ENCODE measurements at places on chromosomes 5 and 9.
A peak's percentile ranks its signal among the peaks of the same experiment; 100 is the strongest.

DNA sequence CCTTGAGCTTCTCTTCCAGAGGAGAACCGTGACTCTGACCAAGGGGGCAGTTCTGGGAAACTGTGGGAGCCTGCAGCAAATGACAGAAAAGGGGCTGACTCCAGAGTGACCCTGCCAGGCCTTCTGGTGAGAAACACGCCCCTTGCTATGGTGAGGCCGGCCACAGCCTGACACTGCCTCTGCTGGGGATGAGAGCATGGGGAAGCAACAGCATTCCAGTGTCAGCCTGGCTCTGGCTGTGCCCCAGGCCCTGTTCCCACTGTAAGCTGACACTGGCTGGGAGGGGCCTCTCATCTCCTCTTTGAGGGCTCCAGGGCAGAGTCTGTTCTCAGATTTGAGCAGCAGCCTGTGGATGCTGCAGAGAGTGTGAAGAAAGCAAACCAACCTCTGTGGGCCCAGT, 180.0 kb upstream of the IL12B start:
- no peak for DNase-seq

- no peak for DNase-seq
Measured at GRCh38 chr5:127754259-127754658, 51.1 kb downstream of the CCDC192 start.

DNA sequence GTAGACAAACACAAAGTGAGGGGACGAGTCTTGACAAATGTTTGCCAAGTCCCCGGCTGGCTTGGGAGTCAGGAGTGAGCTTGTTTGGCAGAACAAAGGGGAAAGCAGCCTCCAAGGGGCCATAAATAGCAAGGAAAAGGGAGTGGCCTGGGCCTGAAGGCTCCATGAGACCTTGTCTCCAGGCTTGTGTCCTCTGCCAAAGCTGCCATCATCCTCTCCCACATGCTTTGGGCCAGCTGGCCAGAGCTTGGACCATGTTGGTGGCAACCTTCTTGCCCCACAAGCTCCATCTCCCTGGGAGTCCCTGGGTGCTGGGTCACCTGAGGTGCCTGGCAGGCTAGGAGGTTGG, 13.3 kb upstream of the PITX1 start:
- no peak for DNase-seq

DNA sequence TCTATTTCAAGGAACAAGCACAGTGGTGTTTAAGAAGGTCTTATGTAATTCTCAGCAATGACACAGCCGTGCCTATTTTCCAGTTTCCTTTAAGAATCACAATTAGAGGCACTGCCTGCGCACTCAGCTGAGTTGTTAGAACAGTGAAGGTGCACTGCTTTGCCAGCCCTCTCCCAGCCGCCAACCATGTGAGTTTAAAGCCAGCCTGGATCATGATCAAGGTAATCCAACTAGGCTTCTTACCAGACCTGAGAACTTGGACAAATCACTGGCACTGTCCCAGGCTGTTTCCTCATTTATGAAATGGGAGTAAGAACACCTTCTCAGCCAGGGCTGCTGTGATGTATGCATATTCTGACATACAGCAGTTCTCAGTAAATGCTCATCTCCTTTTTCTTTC, 99.6 kb downstream of the ASTN2 start:
- no peak for DNase-seq

- no peak for DNase-seq
Measured at GRCh38 chr9:38112456-38112855, 43.4 kb upstream of the SHB start.

DNA sequence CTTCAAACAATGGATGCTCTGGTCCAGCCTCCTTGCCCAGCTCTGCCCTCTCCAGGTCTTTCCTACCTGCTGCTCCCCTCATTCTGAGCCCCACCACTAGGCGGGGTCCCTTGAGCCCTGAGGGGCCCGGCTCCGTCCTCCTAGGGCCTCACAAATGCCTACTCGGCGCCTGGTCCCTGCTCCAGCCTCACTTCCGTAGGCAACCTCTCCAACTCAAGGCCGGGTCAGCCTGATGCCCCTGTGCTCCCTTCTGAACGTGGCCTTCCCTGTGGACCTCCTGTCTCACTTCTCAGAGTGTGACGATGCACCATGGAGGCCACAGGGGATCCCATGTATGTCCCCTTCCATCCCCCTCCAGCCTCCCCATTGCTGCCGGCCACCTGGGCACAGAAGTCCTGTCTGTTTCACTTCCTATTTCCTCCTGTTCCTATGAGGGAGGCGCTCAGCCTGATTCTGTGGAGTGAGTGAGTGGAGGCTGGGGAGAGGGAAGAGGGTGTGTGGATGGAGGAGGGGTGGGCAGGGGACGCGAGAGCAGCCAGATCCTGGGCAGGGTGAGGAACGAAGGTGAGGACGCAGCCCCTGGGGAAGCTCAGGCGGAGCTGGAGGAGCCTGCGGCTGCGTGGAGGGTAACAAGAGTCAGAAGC, 127.2 kb upstream of the FAM120A start:
- no peak for DNase-seq

- no peak for DNase-seq
Measured at GRCh38 chr5:77638763-77639671, 504 bp upstream of the OTP start.

GRCh38 chr9:16458696-16459420, 411.6 kb downstream of the BNC2 start:
- DNase-seq, result no peak

DNA sequence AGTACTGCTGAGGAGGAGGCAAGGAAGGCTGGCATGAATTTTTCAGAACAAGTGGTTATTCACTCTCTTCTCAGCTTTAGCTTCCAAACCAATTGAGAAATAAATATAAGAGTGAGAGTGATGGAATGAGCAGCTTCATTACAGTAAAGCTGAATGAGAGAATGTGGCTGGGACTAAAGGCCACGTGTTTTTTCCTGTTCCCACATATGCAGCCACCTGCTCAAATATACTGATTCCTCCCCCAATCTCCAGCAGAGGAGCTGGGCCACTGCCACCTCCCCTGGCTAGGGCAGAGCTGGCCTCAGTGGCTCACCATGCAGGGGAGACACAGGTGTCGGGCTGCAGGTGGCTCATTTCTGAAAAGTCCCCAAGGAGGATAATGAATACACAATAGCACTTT, 1505.3 kb upstream of the WWC1 start:
- no peak for DNase-seq

DNA sequence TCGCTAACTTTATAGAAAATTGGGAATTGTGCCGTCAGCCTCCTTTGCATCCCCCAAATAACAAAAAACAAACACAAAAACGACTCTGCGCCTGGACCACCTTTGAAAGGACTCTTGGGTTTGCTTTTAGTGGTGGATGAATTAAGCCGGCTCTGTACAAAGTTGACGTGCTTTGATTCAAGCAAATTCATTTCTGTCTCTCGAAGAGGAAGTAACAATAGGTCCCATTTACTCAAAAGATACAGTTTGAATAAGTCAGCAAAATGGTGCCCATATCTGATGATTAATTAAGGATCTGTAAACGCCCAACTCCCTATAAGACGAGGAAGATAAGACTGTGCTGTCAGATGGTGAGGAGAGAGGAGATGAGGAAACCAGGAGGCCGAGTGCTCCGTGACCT, 67.8 kb downstream of the AK8 start:
- DNase-seq, result no peak

- peak; percentile 79 for DNase-seq
Measured at GRCh38 chr5:124599028-124599973, 147.1 kb downstream of the ZNF608 start.

DNA sequence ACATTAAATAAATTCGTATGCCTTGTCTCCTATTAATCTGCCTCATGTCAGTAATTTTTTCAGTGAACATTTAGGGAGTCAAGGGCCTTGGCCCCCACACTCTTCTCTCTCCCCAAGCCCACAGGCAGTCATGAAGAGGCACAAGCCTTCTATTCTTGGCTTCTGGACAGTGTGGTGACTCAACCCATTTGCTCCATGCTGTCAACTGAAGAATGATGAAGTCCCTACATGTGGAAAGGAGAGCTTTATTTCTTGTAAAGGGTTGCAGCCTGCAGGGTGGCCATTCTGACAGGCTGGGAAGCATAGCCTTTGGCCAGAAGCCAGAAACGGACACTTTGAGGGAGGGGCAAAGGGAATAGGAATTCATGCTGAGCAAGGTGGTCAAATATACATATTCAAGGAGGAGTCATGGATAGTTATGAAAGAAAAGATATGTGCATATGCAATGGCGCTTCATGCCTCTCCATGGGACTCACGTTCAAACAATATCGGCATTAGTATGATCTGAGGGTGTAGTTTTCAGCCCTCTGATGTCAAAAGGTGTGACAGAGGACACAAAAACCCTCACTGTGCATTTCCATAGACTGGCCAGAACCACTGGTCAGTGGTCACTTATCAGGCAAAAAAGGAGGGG, 31.3 kb downstream of the ANKRA2 start:
- no peak for DNase-seq

DNA sequence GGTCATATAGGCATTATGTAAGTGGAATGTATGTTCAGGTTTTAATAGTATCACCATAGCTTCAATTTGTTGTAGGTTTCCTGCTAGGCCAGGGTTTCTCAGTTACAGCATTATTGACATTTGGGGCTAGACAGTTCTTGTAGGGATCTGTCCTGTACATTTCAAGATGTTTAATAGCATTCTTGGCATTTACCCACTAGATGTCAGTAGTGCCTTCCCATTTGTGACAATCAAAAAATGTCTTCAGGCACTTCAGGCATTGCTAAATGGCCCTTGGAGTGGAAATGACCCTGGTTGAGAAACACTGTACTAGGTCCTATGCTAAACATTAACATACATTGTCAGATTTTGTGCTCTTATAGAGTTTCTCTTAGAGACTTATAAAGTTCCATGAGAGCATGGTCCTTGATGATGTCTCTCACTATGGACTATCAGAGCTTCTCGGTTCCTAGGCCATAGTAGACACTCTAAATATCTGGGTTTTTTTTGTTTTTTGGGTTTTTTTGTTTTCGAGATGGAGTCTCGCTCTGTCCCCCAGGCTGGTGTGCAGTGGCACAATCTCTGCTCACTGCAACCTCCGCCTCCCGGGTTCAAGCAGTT, 1.4 kb downstream of the KIF20A start:
- DNase-seq, result peak; percentile 91

- DNase-seq, result no peak
Measured at GRCh38 chr5:98963019-98963418, 34.2 kb upstream of the CHD1 start.

DNA sequence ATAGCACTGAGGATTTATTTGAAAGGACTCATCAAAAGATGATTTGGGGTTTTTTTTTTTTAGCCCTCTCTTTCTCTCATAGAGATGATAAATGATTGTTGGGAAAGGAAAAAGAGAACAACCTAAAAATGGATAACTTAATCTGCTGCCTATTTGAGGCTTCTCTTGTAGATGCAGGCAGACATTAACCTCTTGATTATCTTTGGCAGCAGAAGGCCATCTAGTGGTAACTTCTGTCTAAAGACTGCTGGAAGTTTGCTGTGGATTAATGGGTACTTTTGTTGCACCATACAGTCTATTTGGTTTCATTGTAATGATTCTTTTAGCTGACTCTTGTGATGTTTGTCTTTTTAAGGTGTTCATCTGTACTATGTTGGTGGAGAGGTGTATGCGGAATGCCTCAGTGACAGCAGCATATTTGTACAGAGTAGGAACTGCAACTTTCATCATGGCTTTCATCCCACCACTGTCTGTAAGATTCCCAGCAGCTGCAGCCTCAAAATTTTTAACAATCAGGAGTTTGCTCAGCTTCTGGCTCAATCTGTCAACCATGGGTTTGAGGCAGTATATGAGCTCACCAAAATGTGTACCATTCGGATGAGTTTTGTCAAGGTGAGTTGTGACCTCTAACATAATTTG, 18.8 kb downstream of the SMIM32 start:
- DNase-seq, result peak; percentile 60

- DNase-seq, result no peak
Measured at GRCh38 chr9:33128570-33128969, 38.6 kb downstream of the B4GALT1 start.

- no peak for DNase-seq
Measured at GRCh38 chr9:93054758-93055704, 3.5 kb upstream of the SUSD3 start.

GRCh38 chr5:50740832-50741231, 74.4 kb downstream of the PARP8 start:
- no peak for DNase-seq

DNA sequence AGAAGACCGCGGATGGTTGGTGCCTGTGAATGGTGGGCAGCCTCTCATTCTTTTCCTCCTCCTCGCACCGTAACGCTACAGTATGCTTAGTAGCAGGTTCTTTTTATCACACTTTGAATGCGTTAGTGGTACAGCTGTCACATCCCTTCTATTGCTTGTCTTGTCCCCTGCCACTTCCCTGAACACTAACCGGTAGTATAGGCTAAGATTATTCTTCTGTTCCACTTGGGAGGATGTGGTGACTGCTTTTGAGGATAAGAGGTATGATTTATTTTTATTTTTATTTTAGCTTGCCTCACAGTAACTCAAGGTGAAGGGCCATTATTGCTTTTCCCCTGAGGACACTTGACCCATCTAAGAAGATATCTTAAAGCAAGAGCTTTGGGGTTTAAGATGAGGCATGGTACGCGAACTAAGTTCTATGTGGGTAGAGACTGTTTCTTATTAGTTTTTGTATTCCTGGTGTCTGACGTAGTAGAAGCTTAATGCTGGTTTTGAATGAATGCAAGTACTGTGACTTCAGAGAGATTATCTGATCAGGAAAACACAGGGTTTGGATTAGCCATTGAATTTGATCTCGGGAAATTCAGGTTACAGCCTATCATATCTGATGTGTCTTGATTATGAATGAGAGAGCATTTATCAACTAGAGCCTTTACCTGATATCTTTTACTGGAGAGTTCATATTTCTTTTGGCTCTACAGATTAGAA, 951 bp downstream of the UNC13B start:
- no peak for DNase-seq

- no peak for DNase-seq
Measured at GRCh38 chr9:74951107-74951720, 1.5 kb downstream of the C9orf40 start.

DNA sequence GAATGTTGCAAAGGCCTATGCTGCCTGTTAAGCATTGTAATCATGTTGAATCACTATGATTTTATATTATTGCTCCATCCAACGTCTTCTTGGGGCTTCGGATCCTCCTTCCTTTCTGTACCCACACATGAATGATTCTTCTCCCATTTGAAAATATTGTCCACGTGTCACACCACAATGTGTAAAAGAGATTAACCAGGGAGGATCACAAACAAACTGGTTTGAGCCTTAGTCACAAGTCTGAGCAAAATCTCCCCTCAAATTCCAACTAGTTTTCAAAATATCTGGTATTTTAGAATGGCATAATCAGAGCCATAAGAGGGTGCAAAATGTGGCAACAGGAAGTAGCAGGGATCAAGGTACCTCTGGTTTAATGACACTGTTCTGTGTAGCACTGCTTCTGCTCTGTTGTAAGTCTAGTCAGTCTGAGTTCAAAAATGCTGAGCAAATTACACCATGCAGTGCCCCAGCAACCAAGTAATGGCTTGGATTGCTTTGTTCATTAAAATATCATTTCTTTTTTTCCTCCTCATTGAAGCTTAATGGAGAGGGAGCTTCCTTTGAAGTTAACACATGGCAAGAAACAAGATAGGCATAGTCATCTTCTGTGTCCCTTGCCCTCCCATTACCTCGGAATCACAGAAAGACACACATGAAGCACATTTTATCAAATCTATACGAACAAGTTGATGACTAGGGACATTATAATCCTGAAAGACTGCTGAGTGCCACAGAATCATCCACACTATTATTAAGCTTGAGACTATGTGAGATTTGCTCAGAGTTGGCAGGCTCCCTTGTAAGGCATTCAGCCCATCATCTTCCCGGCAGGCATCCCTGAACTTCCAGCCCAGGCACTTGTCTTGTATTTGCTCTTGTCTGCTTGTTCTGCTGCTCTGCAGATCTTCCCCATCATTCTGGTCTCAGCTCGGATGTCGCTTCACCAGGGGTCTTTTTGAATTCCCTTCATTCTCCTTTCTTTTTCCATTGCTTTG, 102.0 kb upstream of the PRLR start:
- DNase-seq, result no peak
